ENCODE measurements at places on chromosomes 1 and 21. TPM values are rescaled to one million over a fixed set of nuclear protein-coding genes. Genes with fewer than 3 reads are reported as not detected.
A peak's percentile ranks its signal among the peaks of the same experiment; 100 is the strongest.

The TOR1AIP1 gene
- total RNA-seq: 73.1 TPM

GRCh38 chr1:61089741-61090140 lies 7.4 kb downstream of the NFIA start:
- H3K27ac ChIP-seq: no peak overlapping the region
- DNase-seq: no peak
- H3K4me3 ChIP-seq: no peak overlapping the region
- H3K4me1 ChIP-seq: no peaks in the 10 kb centered on the region
- no peaks in the 10 kb centered on the region for H3K36me3 ChIP-seq
- peaks cover 21% of the 10 kb centered on the region for H3K27me3 ChIP-seq

GRCh38 chr1:154863315-154864174 lies 6.5 kb downstream of the KCNN3 start:
- H3K27me3 ChIP-seq: peaks cover 23% of the 10 kb centered on the region
- H3K27ac ChIP-seq: no peak overlapping the region
- no peak overlapping the region for H3K4me3 ChIP-seq
- H3K36me3 ChIP-seq: no peaks in the 10 kb centered on the region

GRCh38 chr1:195591917-195592672 lies 1016.1 kb downstream of the KCNT2 start:
- no peaks in the 10 kb centered on the region for H3K27me3 ChIP-seq
- H3K36me3 ChIP-seq: no peaks in the 10 kb centered on the region
- H3K4me1 ChIP-seq: no peaks in the 10 kb centered on the region
- no peak overlapping the region for H3K27ac ChIP-seq
- no peak for DNase-seq

GRCh38 chr1:57591842-57592241 lies 168.0 kb upstream of the DAB1 start:
- no peak for DNase-seq
- no peak overlapping the region for H3K4me3 ChIP-seq
- H3K27me3 ChIP-seq: peaks cover 2% of the 10 kb centered on the region
- no peaks in the 10 kb centered on the region for H3K4me1 ChIP-seq
- H3K27ac ChIP-seq: no peak overlapping the region

GRCh38 chr1:169928438-169929209 lies 34.9 kb upstream of the SCYL3 start:
- H3K36me3 ChIP-seq: peaks cover 2% of the 10 kb centered on the region
- peaks cover 6% of the 10 kb centered on the region for H3K4me1 ChIP-seq

DNA sequence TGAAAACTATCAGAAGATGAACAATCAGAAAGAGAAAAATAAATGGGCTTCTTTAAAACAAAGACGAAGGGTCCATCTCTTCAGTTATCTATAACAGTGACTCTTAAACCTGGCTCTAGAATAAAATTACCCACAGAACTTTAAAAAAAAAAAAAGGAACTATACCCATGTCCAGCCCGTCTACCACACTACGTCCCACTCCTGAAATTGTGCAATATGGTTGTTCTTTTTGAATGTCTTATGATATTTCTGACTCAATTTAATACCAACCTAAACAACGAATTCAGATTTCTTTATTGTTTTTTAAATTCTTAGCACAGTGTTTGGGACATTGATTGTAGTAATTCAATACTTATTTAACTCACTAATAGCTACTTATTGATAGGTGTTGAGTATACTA lies 246.3 kb downstream of the DPYD start:
- H3K36me3 ChIP-seq: peaks cover 15% of the 10 kb centered on the region
- no peak overlapping the region for H3K27ac ChIP-seq
- no peaks in the 10 kb centered on the region for H3K4me1 ChIP-seq
- DNase-seq: no peak

GRCh38 chr1:221241157-221241556 lies 361.9 kb downstream of the HLX start:
- no peak overlapping the region for H3K27ac ChIP-seq
- H3K36me3 ChIP-seq: no peaks in the 10 kb centered on the region
- H3K4me1 ChIP-seq: no peaks in the 10 kb centered on the region
- peaks cover 5% of the 10 kb centered on the region for H3K27me3 ChIP-seq

GRCh38 chr1:21884456-21885235 lies 52.5 kb downstream of the HSPG2 start:
- H3K4me3 ChIP-seq: no peak overlapping the region
- no peaks in the 10 kb centered on the region for H3K4me1 ChIP-seq
- DNase-seq: no peak
- H3K36me3 ChIP-seq: no peaks in the 10 kb centered on the region

- no peak overlapping the region for H3K4me3 ChIP-seq
- peaks cover 78% of the 10 kb centered on the region for H3K27me3 ChIP-seq
- no peaks in the 10 kb centered on the region for H3K36me3 ChIP-seq
- DNase-seq: no peak
These were observed 2.1 kb upstream of the GRHL3 start for GRCh38 chr1:24317081-24317480.

- H3K4me1 ChIP-seq: peaks cover 4% of the 10 kb centered on the region
- no peak overlapping the region for H3K27ac ChIP-seq
- DNase-seq: no peak
These were observed 84.9 kb upstream of the SLC44A3 start for GRCh38 chr1:94734963-94735901.

DNA sequence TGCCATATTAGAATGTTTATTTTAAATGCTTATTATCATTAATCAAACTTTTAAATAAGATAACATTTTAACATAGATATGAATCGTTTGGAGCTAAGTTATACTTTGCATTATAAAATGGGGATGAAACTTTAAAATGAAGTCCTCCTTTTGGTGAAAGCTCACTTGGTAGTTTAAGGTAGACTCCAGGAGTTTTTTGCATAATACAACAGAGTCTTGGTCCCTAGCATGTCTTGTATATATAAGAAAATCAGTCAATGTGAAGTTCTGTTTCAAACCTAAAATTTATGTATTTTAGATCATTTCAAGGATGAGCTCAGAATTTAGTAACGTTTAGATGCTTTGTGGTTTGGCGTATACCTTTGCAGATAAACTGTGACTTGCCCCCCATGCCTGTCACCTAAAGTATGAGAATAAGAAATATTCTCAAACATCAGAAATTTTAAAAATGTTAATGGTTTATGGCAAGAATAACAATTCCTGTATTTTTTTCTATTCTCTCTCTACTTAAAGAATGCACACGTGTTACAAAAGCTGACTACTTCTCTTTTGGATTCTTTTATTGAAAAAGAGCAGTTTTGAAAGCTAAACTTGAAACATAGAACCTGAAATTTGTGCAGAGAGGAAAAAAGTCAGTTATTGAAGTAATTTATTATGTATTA lies 3.8 kb downstream of the NFIA start:
- peaks cover 4% of the 10 kb centered on the region for H3K36me3 ChIP-seq
- H3K4me1 ChIP-seq: peaks cover 6% of the 10 kb centered on the region
- H3K4me3 ChIP-seq: no peak overlapping the region
- peaks cover 38% of the 10 kb centered on the region for H3K27me3 ChIP-seq
- DNase-seq: no peak

DNA sequence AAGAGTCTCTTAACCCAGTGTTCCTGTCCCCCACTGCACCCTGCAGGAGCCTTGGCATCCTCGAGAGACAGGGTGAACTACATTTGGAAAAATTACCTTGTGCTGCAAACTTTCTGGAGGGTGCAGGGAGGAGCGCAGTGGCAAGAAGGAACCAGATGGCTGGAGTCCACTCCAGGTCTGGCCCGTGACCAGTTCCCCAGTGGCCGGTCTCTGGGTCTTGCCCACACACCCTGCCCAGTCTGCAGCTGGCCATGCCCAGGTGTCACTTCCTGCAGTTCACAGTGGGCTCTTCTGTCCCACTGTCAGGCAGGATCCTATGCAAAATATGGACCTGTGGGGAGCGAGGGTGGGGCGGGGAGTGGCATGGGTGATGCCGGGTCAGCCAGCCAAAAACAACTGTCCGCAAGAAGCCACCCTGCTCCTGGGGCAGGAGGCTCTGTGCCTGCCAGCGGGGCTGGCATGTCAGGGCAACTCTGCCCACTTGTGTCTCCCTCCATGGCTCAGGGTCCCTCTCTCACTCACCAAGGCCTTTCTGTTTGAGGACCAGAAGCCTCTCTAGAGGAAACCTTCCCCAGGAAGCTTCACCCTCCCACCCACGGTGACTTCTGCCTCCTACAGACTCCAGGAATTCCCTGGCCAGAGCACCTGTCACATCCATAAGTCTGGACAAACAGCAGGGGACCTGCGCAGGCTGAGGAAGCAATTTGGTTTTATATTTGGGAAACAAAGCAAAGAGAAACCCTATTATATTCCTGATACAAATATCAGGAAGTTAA lies 55.6 kb downstream of the KIF21B start:
- peaks cover 8% of the 10 kb centered on the region for H3K36me3 ChIP-seq
- no peak overlapping the region for H3K4me3 ChIP-seq
- no peak for DNase-seq

- no peak overlapping the region for H3K27ac ChIP-seq
- no peak for DNase-seq
These were observed 6.5 kb upstream of the THEMIS2 start for GRCh38 chr1:27865821-27866220.

The PLEKHA6 gene
- 0.77 TPM for total RNA-seq

- no peak for DNase-seq
- H3K4me3 ChIP-seq: no peak overlapping the region
- no peaks in the 10 kb centered on the region for H3K36me3 ChIP-seq
- no peaks in the 10 kb centered on the region for H3K27me3 ChIP-seq
- no peak overlapping the region for H3K27ac ChIP-seq
These were observed 31.8 kb downstream of the KCNK2 start for GRCh38 chr1:215114154-215114933.

The INAVA gene
- 0.14 TPM for total RNA-seq

DNA sequence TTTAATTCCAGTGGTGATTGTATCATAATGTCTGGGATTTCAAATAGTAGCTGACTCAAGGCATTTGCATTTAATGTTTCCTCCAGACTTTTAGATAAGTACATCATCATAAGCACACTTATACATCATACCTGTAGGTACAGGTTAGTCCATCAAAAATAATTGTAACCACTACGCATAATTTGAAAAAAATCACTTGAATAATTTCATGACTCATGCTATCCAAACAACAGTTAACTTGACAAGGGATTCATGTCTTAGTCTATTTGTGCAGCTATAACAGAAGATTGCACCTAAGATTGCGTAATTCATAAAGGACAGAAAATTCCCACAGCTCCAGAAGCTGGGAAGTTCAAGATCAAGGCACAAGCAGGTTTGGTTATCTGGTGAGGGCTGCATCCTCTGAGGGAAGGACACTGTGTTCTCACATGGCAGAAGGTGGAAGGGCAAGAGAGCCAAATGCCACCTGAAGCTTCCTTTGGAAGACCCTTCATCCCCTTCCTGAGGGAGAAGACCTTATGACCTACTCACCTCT lies 801.7 kb upstream of the BRINP3 start:
- H3K4me3 ChIP-seq: no peak overlapping the region
- H3K27me3 ChIP-seq: no peaks in the 10 kb centered on the region
- H3K27ac ChIP-seq: no peak overlapping the region
- H3K4me1 ChIP-seq: no peaks in the 10 kb centered on the region

GRCh38 chr1:65386439-65386838 lies 34.0 kb upstream of the LEPR start:
- peaks cover 8% of the 10 kb centered on the region for H3K4me1 ChIP-seq
- DNase-seq: no peak
- H3K27ac ChIP-seq: no peak overlapping the region

The ACOT7 gene
- total RNA-seq: 43.9 TPM

DNA sequence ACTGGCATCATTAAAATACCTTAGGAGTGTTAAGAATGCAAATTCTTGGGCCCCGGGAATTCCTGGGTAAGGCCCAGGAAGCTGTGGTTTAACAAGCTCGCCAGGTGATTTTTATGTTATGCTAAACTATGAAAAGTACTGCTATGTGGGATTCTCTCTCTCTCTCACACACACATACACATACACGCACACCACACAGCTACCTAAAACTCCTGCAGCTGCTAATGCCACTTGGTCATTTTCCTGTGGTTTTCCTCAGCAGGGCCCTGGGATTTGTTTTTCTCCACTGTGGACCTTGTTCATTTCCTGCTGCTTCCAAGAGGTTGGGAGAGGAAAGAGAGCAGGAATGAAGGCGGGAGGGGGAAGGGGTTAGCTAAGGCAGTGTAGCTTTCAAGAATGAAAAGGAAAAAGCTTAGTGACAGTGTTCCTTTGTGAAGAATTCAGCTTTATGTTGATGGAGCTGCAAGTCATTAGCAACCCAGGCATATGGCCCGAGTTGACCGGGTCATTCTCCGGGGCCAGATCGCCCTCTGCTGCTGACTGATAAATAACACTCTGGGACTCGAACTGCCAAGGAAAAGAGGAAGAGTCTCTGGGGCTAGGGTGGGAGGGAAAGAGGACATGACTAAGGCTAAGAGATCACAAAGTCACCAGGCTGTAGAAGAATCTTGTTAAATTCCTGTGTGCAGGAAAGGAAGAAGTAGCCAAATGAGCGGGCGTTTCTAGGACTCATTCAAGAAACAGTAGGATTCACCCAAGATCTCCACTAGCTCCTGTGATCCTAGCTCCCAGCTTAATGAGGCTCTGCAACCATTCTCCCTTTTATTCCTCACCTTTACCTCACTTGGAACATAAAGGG lies 30.5 kb upstream of the LRIG2 start:
- peaks cover 4% of the 10 kb centered on the region for H3K36me3 ChIP-seq
- H3K27me3 ChIP-seq: peaks cover 2% of the 10 kb centered on the region
- DNase-seq: peak; percentile 40
- H3K4me1 ChIP-seq: peaks cover 31% of the 10 kb centered on the region
- H3K27ac ChIP-seq: peak overlapping the region; percentile 62

DNA sequence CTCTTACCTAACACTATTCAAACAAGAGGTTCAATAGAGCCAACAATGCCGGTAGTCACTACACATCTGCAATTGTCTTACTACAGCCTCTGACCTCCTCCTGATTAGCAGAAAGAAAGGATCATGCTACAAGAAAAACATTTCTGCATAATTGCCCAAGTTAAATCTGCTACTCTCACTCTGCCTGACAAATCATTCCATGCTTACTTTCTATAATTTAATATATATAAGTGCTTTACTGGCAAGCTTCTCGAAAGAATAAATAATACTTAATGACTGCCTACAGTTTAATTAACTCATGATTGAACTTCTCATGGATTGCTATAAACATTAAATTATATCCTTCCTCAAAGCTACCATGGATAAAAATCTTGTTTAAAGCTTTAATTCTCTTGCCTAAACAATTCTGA lies 156.0 kb downstream of the SLC45A1 start:
- H3K36me3 ChIP-seq: no peaks in the 10 kb centered on the region
- peaks cover 43% of the 10 kb centered on the region for H3K4me1 ChIP-seq
- H3K27ac ChIP-seq: no peak overlapping the region
- no peak overlapping the region for H3K4me3 ChIP-seq

DNA sequence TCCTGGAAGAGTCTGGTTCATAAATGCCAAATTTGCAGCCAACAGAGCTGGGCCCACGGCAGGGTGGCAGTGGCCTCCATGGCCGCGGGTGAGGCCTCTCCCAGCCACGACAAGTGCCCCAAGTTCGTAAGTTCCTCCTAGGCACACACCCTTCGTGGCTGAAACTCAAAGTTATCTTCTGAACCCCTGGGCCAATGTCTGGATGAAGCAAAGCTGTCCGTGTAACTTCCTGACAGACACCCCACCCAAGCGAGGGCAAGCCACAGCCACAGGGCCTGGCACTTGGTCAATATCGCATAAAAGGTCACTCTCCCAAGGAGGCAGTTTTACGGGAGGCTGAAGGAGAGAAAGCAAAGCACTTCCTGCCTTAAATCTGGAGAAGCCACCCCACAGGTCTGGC lies 27.8 kb upstream of the GPR153 start:
- no peak overlapping the region for H3K4me3 ChIP-seq
- H3K4me1 ChIP-seq: no peaks in the 10 kb centered on the region
- no peaks in the 10 kb centered on the region for H3K36me3 ChIP-seq
- no peak overlapping the region for H3K27ac ChIP-seq
- H3K27me3 ChIP-seq: no peaks in the 10 kb centered on the region
- DNase-seq: no peak

Measured in activated naive CD8-positive, alpha-beta T cell treated with anti-CD3 and anti-CD28 coated beads, Interleukin-2, amount 10 ng/mL, durations not matched to agents 7 days and 5 days (primary cell).